A549 (cell line): ENCODE measurements at places on chromosomes 2 and 18. TPM values are rescaled to one million over a fixed set of nuclear protein-coding genes. Genes with fewer than 3 reads are reported as not detected.

Gene SCN3A
- polyA plus RNA-seq, result 0.01 to 0.05 TPM (median 0.03 TPM) in 3 replicates

Gene CD207
- 0.04 TPM in 1 of 3 replicates, not detected in the others for polyA plus RNA-seq

Gene LHCGR
- not detected in 3 replicates for polyA plus RNA-seq

Gene CRYGC
- polyA plus RNA-seq, result not detected in 3 replicates

Gene FEV
- polyA plus RNA-seq, result not detected in 3 replicates

Gene CTDP1
- polyA plus RNA-seq, result 11.5 to 12.5 TPM (median 12.1 TPM) in 3 replicates

Gene ABCB11
- 0.01 to 0.03 TPM in 2 of 3 replicates, not detected in the other for polyA plus RNA-seq

Gene COL4A4
- 1.4 to 2.2 TPM (median 1.7 TPM) in 3 replicates for polyA plus RNA-seq

Gene TACR1
- polyA plus RNA-seq, result 0.11 to 0.27 TPM (median 0.14 TPM) in 3 replicates

Gene ZNF385B
- not detected in 3 replicates for polyA plus RNA-seq

DNA sequence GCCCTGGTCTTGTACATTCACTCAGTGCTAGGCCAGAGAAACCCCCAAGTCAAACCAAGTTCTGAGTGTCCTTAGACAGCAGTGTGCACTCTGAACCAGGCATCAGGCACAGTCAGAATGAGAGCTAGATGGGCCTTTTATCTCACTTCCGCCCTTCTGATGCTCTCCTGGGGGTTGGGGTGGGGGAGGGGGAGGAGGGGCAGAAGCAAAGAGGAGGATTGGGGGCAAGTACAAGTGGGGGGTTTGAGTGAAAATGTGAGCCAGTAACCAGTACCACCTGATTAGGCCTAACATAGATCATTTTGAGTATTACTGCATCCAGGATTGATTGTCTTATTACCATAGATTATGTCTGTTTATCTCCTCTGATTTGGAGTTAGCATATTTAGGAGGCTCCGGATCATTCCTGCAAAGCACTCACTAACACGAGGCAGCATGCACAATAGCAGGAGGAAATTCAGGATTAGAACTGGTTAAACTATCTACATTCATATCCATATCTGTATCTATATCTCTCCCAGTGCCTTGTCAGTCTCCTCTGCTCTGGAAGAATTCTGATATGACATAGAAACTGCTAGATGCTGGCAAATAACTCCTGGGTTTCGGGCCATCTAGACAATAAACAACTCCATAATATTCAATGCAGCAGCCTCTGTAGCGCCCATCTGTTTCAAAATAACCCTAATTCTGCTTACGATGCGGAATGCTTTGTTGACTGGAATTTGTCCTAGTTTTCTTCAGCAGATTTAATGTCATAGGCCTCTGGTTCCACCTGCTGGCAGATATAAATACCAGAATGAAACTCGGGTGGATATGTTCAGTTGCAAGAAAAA, 149.1 kb downstream of the RHBDD1 start:
- peak; percentile 66 for DNase-seq

GRCh38 chr2:63846487-63846886, 4.8 kb downstream of the UGP2 start:
- DNase-seq, result no peak

- no peak for DNase-seq
Observed at GRCh38 chr2:36395866-36396265, 40.3 kb downstream of the CRIM1 start.

- peak; percentile 65 for DNase-seq
Observed at GRCh38 chr2:183105402-183106134, 18.7 kb upstream of the NUP35 start.

DNA sequence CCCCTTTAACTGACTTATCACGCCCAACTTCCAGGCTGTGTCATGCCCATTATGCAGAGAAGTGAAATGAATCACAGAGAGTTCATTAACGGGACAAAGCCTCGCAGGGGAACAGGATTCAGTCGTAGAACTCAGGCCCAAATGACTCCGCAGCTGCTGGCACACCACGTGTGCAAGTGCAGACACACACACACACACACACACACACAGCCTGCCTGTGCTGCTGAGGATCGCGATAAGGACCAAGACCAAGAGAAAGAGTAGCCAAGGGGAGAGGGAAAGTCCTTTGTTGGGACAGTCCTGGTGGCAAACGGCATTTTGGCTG, 90.0 kb upstream of the TAF1B start:
- DNase-seq, result peak; percentile 92

- no peak for DNase-seq
Observed at GRCh38 chr18:62839874-62840713, 124.8 kb downstream of the PHLPP1 start.

DNA sequence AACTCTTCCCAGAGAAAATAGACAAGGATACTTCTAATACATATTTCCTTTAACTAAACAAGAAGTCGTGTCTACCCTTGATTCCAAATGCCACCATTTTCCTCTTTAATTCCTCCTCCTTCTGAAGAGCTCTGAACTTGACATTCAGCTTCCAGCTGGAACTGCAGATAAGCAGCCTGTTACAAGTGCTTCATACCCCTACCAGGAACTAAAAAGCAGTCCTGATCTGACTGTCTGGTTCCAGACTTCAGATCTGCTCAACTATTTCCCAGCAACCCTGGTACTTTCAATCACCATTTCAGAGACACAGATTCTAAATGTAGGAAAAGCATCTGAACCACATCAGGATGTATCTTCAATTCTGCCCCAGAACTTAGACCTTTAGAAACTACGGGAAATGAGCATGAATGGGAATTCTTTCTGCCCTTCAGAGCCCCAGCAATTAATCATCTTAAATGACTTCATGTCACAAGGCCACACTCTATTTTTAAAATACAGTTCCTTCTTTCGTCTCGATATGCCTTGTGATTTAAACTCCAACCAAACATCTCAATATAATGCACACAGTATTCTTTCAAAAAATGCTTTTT, 159.5 kb downstream of the L3MBTL4 start:
- DNase-seq, result no peak

DNA sequence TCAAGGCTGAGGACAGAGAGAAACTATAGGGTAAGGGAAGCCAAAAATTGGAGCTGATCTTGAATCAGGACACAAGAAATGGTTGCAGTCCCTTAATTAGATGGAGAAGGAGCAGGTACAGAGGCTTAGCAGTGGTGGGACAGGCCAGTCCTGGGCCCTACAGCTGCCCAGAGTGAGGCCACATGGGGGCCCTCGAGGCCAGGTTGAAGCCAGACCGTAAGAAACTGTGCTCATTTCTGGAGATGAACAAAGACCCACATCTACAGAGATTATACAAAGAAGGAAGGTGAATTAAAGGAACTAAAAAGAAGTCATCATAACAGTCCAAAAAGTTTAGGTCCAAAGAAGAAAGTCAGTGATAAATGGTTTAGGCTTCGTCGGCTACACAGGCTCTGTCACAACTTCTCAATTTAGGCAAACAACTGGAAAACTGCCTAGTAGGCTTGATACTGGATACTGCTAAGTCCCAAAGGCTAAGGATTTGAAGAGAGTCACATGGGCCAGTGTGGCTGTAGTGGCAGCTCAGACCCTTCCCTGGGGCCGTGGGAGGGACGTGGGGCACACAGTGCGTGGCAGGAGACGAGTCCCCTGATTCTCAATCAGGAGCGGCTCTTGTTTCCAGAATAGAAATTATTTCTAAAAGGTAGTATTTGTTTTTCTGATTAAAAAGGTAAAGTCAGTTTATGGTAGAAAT, 50.4 kb upstream of the CNGA3 start:
- no peak for DNase-seq

- no peak for DNase-seq
Observed at GRCh38 chr2:216064014-216064630, 17.5 kb downstream of the PECR start.

- DNase-seq, result no peak
Observed at GRCh38 chr18:28005164-28005563, 171.8 kb downstream of the CDH2 start.
